ENCODE measurements at places on chromosomes 16 and 17.

DNA sequence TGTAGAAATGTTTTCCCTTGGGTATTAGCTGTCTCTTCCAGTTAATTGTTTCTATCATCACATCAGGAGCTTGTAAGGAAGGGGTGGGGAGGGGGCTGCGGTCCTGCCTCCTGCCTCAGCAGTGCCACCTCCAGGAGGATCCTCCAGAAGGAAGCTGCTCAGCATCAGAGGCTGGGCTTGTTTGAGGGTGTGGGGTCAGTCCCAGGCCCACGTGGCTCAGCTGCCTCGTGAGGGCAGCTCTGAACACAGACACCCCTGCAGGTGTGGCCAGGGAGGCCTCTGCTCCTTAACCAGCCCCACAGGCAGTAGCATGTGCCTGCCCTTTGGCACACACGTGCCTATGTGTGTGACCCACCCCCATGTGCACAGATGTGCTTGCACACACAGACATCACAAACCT is 46.3 kb downstream of the MRM1 start:
- no peak for DNase-seq

DNA sequence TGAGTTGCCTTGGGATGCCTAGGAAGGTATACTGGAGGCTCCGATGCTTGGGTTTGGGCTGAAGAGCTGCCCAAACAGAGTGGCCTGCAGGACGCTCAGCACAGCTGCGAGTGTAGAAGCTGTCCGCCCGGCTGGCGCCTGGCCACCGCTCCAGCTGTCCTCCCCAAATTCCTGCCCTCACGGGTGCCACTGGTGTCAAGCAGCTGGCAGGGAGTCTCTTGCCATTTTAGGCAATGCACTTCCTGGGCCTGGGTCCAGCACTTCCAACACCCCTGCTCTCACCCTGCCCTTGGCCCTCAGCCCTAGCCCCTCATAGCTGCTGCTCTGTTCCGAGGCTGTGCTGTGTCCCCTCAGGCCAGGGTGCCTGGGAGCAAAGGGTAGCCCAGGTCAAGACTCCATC is 5.2 kb upstream of the PKMYT1 start:
- DNase-seq = no peak

DNA sequence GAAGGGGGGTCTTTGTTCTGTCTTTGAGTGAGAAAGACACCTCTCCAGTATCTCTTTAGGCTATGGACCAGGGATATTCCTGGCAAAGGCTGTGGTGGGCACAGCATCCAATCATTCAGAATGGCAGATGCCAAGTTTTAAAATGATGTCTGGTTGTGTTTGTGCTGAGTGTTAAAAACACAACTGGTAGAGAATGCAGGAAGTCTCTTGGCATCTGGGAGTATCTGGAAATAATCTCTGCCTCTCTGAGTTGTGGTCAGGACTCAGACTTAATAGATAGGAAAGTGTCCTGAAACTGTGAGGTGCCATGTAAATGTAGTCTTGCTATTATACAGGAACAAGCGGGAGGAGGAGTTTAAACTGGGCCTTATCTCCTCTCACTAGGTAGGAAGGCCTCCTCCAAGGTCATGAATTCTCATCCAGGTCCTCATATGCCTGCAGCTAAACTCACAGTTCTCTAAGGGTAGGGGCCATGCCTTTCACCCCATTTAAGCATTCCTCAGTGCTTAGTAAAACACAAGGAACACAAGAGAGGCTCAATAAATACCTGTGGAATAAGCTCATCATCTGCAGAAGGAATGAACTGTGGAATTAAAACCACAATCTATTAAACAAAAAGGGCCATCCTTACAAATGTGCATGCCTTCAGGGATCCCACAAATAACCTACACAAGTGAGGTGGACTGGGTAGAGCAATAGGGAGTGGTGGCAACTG is 317.6 kb downstream of the CBLN1 start:
- DNase-seq = no peak

DNA sequence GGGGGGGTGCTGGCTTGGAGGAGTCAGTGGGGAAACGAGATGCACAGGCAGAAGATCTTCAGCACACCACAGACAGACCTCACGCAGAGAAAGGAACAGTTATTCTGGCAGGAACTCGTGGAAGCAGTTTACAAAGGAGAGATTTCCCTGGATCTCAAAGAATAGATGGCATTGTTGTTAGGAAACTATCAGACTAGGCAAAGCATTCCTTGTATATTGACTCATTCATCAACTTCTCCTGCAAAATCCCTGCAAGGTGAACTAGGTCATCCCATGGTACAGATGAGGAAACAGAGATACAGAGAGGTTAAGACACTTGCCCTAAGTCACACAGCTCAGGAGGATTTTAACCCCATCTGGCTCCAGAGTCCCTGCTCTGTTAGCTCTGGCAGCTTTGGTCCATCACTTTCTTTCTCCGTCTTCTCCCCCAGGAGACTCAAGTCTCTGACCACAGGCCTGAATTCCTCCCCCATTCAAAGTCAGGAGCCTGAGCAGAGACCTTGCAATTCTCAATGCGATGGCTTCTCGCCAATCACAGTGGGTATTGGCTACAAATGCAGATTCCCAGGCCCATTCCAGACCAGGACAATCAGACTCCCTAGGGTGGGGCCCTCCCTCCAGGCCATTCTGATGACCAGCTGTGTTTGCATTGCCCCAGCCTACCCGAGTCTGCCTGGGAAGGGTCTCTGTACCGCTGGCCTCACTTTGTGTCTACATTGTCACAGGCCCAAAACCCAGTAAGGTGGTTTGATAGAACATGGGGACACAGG is 56.4 kb downstream of the LITAF start:
- no peak for DNase-seq

DNA sequence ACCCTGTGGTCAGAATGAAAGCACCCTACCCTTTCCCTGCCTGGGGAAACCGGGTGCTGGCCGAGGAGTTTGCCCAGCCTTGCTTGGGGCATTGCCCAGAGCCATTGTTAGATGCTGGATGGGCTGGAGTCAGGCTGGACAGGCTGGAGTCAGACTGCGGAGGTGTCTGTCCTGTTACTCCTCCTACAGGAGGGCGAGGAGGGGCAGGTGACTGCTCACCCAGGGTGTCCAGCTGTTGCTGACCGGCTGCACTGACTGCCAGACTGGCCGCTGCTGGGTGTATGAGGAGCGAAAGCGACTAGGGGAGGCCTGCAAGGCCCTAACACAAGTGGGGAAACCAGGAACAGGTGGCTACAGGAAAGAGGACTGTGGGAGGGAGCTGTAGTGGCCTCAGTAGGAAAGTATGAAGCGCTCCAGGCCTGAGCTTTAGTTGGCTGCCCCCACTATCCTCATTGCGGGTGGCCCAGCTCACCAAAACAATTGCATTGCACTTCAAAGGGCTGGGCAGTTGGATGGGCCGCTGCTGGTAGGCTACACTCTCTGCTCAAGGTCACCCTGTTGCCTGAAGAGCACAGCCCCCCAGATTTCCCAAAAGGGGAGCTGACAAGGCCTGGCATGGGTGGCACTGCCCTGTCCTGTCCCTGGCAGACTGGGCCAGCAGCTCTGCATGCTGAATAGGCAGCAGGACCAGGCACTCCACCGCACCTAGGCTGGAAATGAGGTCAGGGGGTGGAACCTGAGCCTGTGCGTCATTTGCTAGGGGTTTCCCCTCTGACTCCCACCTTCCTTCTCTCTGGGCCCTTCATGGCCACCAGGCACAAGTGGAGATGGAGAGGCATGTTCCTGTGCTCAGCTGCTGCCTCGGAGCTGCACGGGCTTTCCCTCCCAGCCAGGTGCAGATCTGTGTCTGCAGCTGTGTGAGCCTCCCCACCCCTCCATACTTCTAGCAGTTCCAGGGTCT is 18.4 kb downstream of the LDHD start:
- peak; percentile 70 for DNase-seq

All from upper lobe of right lung (tissue), 1 donor.